GM12878 (cell line): ENCODE measurements at places on chromosomes 2 and 18. TPM values are rescaled to one million over a fixed set of nuclear protein-coding genes. Genes with fewer than 3 reads are reported as not detected.
A peak's percentile ranks its signal among the peaks of the same experiment; 100 is the strongest.

GRCh38 chr2:28558158-28558820 is 62.4 kb downstream of the PLB1 start:
- no peak overlapping the region for H3K4me3 ChIP-seq
- no peak overlapping the region for H3K27ac ChIP-seq
- no peaks in the 10 kb centered on the region for H3K4me1 ChIP-seq
- H3K36me3 ChIP-seq, result no peaks in the 10 kb centered on the region
- H3K27me3 ChIP-seq, result no peaks in the 10 kb centered on the region
- DNase-seq, result no peak

- no peaks in the 10 kb centered on the region; the same call in 1 of the 2 replicates for H3K4me1 ChIP-seq
- no peak overlapping the region for H3K27ac ChIP-seq
- H3K27me3 ChIP-seq, result no peaks in the 10 kb centered on the region
- no peak overlapping the region for H3K4me3 ChIP-seq
These were observed 78.0 kb downstream of the TNFRSF11A start for GRCh38 chr18:62403120-62403519.

- H3K27ac ChIP-seq, result no peak overlapping the region
- no peak for DNase-seq
These were observed 114.4 kb downstream of the FAM124B start for GRCh38 chr2:224287531-224287930.

GRCh38 chr2:6394276-6394675 is 471.4 kb downstream of the CMPK2 start:
- H3K36me3 ChIP-seq, result no peaks in the 10 kb centered on the region
- no peak overlapping the region for H3K27ac ChIP-seq
- H3K4me3 ChIP-seq, result no peak overlapping the region
- H3K27me3 ChIP-seq, result no peaks in the 10 kb centered on the region

GRCh38 chr2:37633234-37633633 is 38.2 kb downstream of the CDC42EP3 start:
- H3K4me1 ChIP-seq, result peaks cover 37% of the 10 kb centered on the region
- no peak for DNase-seq
- H3K27ac ChIP-seq, result peak overlapping the region; percentile 43
- no peak overlapping the region for H3K4me3 ChIP-seq

DNA sequence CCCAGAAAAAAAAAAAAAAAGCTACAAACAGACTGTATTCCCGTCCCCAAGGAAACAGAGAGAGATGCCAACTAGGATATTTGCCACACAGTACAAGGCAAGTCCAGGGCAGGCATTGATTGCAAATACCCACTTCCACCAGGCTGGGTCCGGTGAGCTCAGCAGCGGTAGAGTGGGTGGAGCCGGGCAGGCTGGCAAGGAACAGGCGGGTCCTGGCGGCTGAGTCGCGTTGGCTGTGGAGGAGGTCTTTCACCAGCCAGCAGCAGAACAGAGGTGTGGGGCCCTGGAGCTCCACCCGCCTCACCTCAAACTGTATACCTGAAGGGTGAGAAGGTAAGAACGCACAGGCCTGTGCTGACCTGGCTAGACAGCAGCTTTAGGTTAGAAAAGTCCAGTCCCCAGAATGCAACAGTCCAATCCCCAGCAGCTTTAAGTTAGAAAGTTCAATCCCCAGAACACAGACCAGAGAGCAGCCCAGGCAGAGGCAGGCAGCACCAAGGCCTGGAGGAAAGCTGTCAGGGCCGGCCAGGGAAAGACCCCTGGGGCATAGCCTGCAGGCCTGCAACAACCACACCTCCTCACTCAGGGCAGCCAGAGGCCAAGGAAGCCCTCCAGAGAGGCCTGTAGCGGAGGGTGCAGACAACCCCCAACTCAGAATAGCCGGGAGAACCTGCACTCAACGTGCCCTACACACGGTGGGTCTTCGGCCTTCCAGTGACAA is 21.9 kb upstream of the MTERF4 start:
- DNase-seq, result no peak
- H3K4me3 ChIP-seq, result no peak overlapping the region
- peaks cover 35% of the 10 kb centered on the region for H3K4me1 ChIP-seq
- H3K27me3 ChIP-seq, result no peaks in the 10 kb centered on the region
- no peak overlapping the region for H3K27ac ChIP-seq
- H3K36me3 ChIP-seq, result peaks cover 16% of the 10 kb centered on the region; the same call in 1 of the 2 replicates

DNA sequence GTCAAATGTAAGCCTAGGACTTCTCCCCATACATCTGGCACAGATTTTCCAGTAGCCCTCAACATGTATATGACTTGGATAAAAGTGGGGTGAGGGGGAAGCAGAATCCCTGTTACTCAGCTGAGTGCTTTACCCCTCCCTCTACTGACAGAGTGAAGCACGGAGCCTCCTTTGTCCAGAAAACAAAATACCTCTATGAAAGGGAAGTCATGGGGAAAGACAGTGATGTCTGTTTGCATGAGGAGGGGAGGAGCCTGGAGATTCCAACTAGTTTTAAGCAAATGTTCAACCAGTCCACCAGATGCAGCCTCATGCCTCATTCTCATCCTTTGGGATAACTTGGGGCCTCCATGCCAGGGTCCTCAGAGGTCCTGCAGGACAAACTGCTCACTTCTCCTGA is 203.9 kb downstream of the SMAD2 start:
- H3K27ac ChIP-seq, result no peak overlapping the region
- H3K36me3 ChIP-seq, result no peaks in the 10 kb centered on the region
- H3K27me3 ChIP-seq, result peaks cover 3% of the 10 kb centered on the region; the same call in 1 of the 2 replicates
- no peak overlapping the region for H3K4me3 ChIP-seq
- no peak for DNase-seq
- no peaks in the 10 kb centered on the region for H3K4me1 ChIP-seq

GRCh38 chr2:60844105-60844504 is 37.3 kb upstream of the REL start:
- H3K27ac ChIP-seq, result peak overlapping the region; percentile 39
- DNase-seq, result no peak
- H3K36me3 ChIP-seq, result no peaks in the 10 kb centered on the region
- peaks cover 61% of the 10 kb centered on the region for H3K4me1 ChIP-seq
- H3K4me3 ChIP-seq, result no peak overlapping the region

DNA sequence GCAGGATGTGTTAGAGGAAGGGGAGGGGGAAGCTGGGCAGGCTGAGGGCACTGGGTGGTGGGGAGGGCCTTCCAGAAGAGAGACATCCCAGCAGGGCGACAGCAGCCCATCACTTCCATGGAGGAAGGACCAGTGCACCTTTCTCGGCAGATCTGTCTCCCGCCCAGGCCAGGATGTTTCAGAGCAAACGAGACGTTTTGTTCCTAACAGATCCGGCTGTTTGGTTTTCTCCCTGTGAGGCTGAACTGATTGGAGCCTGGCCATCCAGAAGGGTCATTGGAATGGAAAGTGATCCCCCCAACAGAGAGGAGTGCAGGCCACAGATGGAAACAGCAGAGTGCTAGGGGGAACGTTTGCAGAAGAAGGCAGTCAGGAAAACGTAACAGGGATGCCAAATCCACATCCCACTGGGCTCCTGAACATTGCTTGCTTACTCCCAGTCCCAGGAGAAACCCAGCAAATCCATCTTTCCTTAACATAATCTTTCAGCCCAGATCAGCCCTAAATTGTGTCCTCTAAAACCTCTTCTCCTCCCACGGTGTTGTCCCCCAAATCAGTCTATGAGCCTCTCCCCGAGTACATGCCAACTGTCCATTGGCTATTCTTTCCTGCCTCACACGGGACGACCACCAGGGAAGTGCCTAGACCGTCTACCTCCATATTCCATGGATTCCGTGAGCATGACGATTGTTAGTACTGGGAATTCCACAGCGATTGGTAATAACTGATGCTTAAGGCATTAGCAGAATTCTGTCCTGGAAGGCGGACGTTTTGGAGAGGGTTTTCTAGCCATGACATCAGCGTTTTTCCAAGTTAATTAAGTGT is 126.8 kb downstream of the SEPTIN10 start:
- H3K27me3 ChIP-seq, result no peaks in the 10 kb centered on the region
- no peak overlapping the region for H3K4me3 ChIP-seq
- no peak overlapping the region for H3K27ac ChIP-seq
- no peak for DNase-seq

- no peak for DNase-seq
- H3K27me3 ChIP-seq, result no peaks in the 10 kb centered on the region
- no peak overlapping the region for H3K27ac ChIP-seq
- no peaks in the 10 kb centered on the region for H3K4me1 ChIP-seq
These were observed 687.8 kb downstream of the NUP35 start for GRCh38 chr2:183812091-183812490.

DNA sequence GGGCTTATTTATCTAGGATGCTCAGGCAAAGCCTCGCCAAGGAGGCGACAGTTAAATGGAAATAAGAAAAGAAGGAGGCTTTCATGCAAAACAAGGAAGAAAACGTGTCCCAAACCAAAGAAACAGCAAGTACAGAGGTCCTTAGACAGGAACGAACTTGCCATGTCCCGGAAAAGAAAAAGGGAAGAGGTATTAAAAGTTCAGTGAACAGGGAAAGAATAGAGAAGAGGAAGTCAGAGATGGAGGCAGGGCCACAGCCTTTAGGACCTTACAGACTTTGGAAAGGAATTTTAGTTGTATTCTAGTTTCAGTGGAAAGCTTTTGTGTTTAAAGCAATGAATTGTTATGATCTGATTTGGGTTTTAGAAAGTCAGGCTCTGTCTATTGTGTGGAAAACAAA is 22.1 kb downstream of the IKZF2 start:
- no peak overlapping the region for H3K4me3 ChIP-seq
- no peaks in the 10 kb centered on the region for H3K27me3 ChIP-seq
- DNase-seq, result no peak
- H3K27ac ChIP-seq, result peak overlapping the region; percentile 24; the same call in 1 of the 2 replicates
- H3K36me3 ChIP-seq, result no peaks in the 10 kb centered on the region; the same call in none of the 2 replicates

- no peaks in the 10 kb centered on the region for H3K27me3 ChIP-seq
- H3K27ac ChIP-seq, result no peak overlapping the region
- H3K4me1 ChIP-seq, result no peaks in the 10 kb centered on the region
- DNase-seq, result no peak
- H3K4me3 ChIP-seq, result no peak overlapping the region
- H3K36me3 ChIP-seq, result peaks cover 63% of the 10 kb centered on the region
These were observed 53.6 kb downstream of the HK2 start for GRCh38 chr2:74887445-74887951.

- H3K27ac ChIP-seq, result no peak overlapping the region
- H3K4me3 ChIP-seq, result no peak overlapping the region
- no peaks in the 10 kb centered on the region for H3K36me3 ChIP-seq
- no peak for DNase-seq
- no peaks in the 10 kb centered on the region for H3K27me3 ChIP-seq
These were observed 3.7 kb downstream of the ETAA1 start for GRCh38 chr2:67400560-67401485.

GRCh38 chr18:55647331-55647730 is 59.3 kb upstream of the TCF4 start:
- H3K27me3 ChIP-seq, result no peaks in the 10 kb centered on the region
- no peaks in the 10 kb centered on the region for H3K4me1 ChIP-seq
- no peaks in the 10 kb centered on the region for H3K36me3 ChIP-seq
- H3K27ac ChIP-seq, result no peak overlapping the region
- no peak for DNase-seq
- H3K4me3 ChIP-seq, result no peak overlapping the region

TBC1D8 gene
- total RNA-seq, result 4.4 and 4.9 TPM in 2 replicates

SLC4A3 gene
- 0.05 TPM in 1 of 2 replicates, not detected in the other for total RNA-seq

UNC80 gene
- not detected in 2 replicates for total RNA-seq

MRO gene
- total RNA-seq, result not detected in 2 replicates

MYL1 gene
- total RNA-seq, result not detected in 2 replicates

CHMP3 gene
- 31.2 and 32.5 TPM in 2 replicates for total RNA-seq

TFCP2L1 gene
- 0.21 TPM in 2 replicates for total RNA-seq

ANKRD62 gene
- total RNA-seq, result not detected in 2 replicates

INO80B gene
- 26.7 and 26.9 TPM in 2 replicates for total RNA-seq

RND3 gene
- 1.2 and 2.1 TPM in 2 replicates for total RNA-seq
